ENCODE measurements at places on chromosomes 3 and 15. TPM values are rescaled to one million over a fixed set of nuclear protein-coding genes. Genes with fewer than 3 reads are reported as not detected.

- no peak for DNase-seq
Observed at GRCh38 chr15:99345832-99346462, 94.7 kb downstream of the LRRC28 start.

The IL16 gene
- 11.1 TPM for total RNA-seq

DNA sequence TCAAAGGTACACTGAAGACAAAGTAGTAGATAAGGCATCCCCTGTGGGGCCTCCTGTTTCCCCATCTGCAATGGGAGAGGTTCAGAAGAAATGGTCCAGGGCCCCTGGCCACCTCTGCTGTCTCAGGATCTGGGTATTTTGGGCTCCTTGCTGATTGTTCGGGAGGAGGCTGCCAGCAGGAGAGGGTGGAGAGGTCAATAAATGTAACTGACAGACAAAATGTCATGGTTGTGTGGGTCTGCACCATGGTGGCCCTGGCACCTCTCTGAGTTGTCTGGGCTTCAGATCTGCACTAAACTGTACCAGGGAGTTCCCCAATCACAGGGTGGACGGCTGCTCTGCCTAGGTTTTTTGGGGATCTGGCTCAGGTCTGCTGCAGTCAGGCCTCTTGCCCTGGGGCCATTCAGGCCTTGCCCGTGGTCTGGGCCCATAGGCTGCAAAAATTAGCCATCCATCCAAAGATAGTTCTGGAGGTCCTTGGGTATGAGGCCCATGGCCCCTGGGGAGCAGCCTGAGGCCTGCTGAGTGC lies 7.4 kb downstream of the NBEAL2 start:
- no peak for DNase-seq

The MYZAP gene
- total RNA-seq: 16.7 TPM

- no peak for DNase-seq
Observed at GRCh38 chr3:146214493-146214892, 36.4 kb downstream of the PLSCR4 start.

DNA sequence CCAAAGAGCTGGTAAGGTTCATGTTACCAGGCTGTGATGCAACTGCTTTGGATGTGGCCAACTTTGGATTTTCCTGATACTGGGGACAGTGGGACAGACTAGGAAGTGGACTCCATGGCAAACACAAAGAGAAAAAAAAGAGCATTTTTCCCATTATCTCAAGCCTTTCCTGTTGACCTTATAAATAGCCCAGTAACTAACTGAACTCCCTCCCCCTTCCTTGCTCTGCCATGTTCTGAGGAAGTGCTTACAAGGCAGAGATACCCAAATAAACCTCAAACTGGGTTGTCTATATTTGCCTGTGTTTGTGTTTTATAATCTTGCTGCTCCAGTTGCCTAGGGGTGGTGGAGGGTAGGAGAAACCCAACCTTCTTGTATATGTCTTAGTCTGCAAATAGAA lies 27.3 kb upstream of the SLC9A9 start:
- no peak for DNase-seq

The CHRFAM7A gene
- total RNA-seq: 0.73 TPM

GRCh38 chr3:29695643-29696198 lies 414.9 kb downstream of the RBMS3 start:
- no peak for DNase-seq

DNA sequence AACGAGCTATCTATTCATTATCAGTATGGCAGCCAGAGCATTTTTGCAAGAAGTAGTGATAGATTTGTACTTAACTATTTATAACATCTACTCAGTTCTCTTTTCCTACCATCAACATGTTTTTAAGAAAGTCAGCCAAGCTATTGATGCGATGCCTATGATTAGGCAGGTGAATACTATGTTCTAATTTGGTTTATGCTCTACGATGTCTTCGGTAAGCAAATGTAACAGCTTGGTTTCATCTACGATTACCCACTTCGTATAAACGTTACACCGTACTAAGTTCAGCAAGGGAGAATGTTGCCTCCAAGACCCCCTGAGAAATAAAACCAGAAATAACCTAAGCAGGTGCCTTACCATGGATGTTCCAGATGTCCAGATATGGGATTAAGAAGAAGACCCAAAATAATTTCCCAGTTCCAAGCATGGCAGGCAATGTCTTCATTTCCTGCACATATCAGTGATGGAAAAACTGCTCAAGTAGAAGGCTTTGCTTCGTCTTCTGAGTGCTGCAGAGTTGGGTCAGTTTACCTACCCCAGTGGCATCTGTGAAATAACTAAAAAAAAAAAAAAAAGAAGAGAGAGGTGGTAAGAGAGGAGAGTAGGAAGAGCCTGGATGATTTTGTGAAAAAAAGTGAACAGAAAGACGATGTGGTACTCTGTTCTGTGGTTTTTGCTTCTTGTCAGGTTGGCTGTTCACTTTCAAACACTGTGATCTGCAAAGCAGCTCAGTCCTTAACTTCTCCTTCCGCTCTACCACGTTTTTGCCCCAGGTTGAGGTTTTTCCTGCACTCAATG lies at the start of gene BTLA:
Gene BTLA, minus strand, starts transcription at position 559 of the 798 bp plus-strand sequence. Its CDS starts 114 bp downstream, at position 445.
- no peak for DNase-seq

DNA sequence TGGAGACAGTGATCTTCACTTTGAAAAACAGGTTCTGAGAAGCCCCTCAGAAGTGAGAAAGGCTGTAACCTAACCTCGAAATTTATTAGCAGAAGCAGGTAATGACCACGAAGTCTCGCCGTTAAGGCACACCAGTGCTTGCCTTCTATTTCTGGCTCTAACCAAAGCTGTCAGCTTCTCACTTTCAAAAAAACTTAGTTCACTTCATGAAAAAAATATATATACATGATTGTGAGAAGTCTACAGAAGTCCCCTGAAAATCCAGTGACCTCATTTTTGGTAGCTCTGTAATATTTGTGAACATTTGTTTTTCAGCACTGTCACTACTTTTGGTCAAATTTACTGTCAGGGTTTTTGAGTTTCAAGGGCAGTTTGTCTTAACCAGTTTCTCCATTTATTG lies 19.1 kb upstream of the AKAP13 start:
- DNase-seq: no peak

The ITIH1 gene
- 0.33 TPM for total RNA-seq

DNA sequence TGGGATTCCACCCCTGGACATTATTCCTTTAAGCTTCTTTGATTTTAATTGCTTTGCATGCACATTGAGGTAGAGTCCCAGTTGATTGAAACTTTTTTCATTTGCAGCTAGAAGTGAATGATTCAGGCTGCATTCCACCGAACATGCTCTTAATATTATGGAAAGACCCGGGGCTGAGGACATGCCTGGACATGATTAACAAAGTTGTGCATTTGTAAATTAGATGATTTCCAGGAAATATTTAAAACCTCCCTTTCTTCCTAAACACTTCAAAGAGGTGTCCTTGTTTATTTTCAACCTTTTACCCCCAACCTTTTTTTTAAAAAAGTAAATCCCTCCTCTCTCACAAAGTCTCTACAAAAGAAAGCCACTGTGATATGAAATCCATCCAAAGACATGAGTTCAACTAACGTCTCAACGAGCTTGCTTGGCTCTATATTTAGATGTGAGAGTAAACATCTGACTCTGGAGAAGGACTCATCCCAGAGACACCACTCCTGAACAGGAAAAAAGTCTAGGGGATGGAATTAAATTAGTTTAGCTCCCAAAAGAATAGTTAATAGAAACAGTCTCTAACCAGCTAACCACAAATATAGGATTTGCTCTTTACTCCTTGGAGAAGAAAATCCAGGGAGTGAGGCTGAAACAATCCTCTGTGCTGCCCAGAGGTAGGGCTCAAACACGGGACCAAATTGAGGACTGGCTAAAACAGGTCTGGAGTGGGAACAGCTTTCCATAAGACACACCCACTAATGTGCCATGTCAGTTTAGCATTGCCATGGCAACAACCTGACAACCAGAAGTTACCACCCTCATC lies 83.1 kb downstream of the XXYLT1 start:
- DNase-seq: peak; percentile 37

GRCh38 chr3:112020674-112021085 lies 13.9 kb upstream of the TMPRSS7 start:
- no peak for DNase-seq

The RASGRF1 gene
- total RNA-seq: not detected

The CSPG4 gene
- 6.3 TPM for total RNA-seq

The PRTG gene
- total RNA-seq: 11.6 TPM

All from breast epithelium (tissue), 4 donors.